ENCODE measurements at places on chromosomes 13 and 19.

GRCh38 chr13:79867254-79867653, 386.3 kb downstream of the NDFIP2 start:
- H3K27me3 ChIP-seq: no peaks in the 10 kb centered on the region
- DNase-seq: peak; percentile 34
- H3K27ac ChIP-seq: no peak overlapping the region
- H3K4me3 ChIP-seq: no peak overlapping the region
- no peaks in the 10 kb centered on the region for H3K36me3 ChIP-seq

DNA sequence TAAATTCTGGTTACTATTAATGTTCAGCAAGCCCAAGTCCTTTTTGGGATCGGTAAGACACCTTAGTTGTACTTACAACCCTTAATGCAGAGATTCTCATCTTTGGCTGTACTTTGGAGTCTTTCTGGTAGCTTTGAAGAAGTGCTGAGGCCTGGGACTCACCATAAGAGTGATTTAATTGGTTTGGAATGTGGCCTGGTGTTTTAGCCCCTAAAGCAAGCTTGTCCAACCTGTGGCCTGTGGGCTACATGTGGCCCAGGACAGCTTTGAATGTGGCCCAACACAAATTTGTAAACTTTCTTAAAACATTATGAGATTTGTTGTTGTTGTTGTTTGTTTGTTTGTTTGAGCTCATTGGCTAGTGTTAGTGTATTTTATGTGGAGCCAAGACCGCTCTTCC, 215.3 kb downstream of the ZIC5 start:
- H3K4me3 ChIP-seq: no peak overlapping the region
- no peak for DNase-seq
- H3K27me3 ChIP-seq: no peaks in the 10 kb centered on the region

DNA sequence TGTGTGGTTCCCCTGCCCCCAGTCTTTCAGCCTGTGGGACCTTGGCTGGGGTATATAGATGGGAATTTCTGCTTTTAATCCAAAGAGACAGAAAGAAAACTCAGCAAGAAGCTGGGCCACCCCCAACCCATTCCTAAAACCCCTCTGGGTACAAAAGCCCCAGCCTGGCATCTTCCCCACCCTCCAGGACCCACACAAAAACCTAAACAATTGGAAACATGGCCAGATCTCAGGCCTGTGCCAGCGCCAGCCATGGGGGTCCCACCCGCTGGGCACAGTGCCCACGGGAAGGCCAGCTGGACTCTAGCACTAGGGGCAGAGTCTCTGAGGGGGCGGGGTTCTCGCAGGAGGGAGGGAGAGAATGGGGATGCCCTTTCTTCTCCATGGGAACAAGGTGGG, 8.6 kb downstream of the LYL1 start:
- no peak overlapping the region for H3K27ac ChIP-seq
- H3K27me3 ChIP-seq: no peaks in the 10 kb centered on the region
- no peak overlapping the region for H3K4me3 ChIP-seq

DNA sequence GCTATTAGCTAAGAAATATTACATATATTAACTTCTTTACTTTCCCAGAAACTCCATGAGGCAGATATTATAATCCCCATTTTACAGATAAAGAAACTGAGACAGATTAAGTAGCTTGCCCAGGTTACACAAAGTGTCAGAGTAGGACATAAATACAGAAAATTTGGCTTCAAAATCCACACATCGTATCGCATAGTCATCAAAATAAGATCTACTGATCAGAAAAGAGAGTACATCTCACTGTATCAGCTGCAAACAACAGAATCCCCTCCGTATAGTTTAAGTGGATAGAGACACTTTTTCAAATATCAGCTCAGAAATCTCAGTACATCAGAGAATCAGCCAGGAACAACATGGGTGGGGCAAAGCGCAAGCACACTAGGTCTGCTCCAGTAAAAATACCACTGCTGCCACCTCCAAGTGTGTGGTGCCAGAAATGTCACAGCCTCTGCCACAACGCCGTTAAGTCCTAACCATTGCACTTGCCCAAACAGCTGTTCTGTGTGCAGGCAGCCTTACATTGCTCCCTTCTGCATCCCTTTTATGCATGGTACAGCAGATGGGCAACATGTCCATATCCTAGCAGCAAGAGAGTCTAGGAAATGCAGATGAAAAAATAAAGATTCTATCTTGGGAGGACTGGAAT, 204.8 kb downstream of the KLF12 start:
- no peak for DNase-seq
- peaks cover 6% of the 10 kb centered on the region for H3K4me1 ChIP-seq
- no peak overlapping the region for H3K27ac ChIP-seq
- no peaks in the 10 kb centered on the region for H3K27me3 ChIP-seq

- H3K36me3 ChIP-seq: peaks cover 18% of the 10 kb centered on the region
- H3K4me3 ChIP-seq: peak overlapping the region; percentile 98
- no peaks in the 10 kb centered on the region for H3K27me3 ChIP-seq
- H3K27ac ChIP-seq: peak overlapping the region; percentile 93
These were observed 1.0 kb downstream of the AXL start for GRCh38 chr19:41219924-41220567.

- no peak for DNase-seq
- H3K27me3 ChIP-seq: no peaks in the 10 kb centered on the region
- no peaks in the 10 kb centered on the region for H3K36me3 ChIP-seq
- H3K4me1 ChIP-seq: peaks cover 4% of the 10 kb centered on the region
These were observed 6.3 kb downstream of the GPR108 start for GRCh38 chr19:6730941-6731670.

Data from astrocyte (in vitro differentiated cells and primary cell).